Colonic mucosa (tissue), 4 donors: ENCODE measurements at places on chromosomes 6 and 20. TPM values are rescaled to one million over a fixed set of nuclear protein-coding genes. Genes with fewer than 3 reads are reported as not detected.
A peak's percentile ranks its signal among the peaks of the same experiment; 100 is the strongest.

- no peak overlapping the region for H3K27ac ChIP-seq
- H3K4me3 ChIP-seq = no peak overlapping the region
- DNase-seq = no peak
Observed at GRCh38 chr6:18388942-18389341, 1.8 kb downstream of the RNF144B start.

DNA sequence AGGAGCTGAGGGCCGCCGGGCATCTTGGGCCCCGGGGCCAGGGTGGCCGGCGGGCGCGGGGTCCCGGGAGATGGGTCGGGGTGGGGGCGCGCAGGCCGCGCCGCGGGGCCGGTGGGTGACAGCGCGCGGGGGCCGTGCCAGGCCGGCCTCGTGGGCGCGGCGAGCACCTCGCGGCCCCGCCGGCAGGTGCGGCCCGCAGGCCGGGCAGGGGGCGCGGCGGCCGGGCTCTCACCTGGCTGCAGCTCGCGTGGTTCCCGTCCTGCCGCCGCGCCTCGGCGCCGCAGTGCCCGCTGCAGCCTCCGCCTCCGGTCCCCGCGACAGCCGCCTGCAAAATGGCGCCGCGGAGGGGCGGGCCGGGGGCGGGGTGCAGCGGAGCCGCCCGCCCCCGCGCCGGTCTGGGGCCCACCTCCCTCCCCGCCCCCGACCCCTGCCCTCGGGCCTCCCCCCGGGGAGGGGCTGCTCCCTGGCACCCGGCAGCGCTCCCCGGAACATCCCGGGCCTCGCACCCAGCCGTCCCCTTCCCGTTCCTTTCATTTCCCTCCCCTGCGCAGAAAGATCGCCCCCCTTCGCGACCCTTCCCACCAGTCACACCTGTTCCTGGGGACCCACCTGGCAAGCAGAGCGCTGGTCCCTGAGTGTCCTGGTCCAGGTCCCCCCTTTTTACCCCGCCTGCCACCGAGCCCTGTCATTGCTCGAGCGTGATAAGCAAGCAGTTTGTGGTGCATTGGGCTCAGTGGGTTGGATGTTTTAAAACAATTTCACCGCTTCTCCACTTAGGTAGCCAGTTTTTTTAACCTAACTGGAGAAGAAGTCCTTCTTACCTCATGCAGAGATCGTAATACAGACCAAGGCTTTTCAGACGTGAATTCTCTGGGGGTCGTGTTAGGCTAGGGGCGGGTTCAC is at the start of gene SLC23A2:
Gene SLC23A2, minus strand, starts transcription at position 337 of the 903 bp plus-strand sequence. CDS start 68,948 bp downstream, outside the sequence.
- peaks cover 4% of the 10 kb centered on the region for H3K4me1 ChIP-seq
- H3K27ac ChIP-seq = no peak within 1 kb of the TSS
- H3K27me3 ChIP-seq = no peaks in the 10 kb centered on the region
- H3K4me3 ChIP-seq = peak within 1 kb of the TSS; percentile 56
- H3K36me3 ChIP-seq = no peaks in the 10 kb centered on the region
- DNase-seq = peak; percentile 34

DNA sequence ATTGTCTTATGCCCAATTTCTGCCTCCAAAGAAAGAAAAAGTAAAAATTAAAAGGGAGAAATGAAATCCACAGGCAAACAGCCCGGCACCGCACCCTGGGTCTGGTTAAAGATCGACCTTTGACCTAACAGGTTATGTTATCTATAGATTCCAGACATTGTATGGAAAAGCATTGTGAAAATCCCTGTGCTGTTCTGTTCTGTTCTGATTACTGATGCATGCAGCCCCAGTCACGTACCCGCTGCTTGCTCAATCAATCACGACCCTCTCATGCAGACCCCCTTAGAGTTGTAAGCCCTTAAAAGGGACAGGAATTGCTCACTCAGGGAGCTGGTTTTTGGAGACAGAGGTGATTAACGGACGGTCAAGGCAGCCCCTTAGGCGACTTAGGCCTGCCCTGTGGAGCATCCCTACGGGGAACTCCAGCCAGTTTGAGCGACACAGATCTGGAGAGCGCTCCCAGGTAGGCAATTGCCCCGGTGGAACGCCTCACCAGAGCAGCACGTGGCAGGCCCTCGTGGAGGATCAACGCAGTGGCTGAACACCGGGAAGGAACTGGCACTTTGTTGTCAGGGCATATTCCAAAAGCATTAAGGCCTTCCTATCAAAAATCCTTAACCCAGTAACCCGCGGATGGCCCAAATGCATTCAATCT is 12.0 kb upstream of the HFE start:
- no peak overlapping the region for H3K4me3 ChIP-seq
- no peaks in the 10 kb centered on the region for H3K4me1 ChIP-seq
- no peaks in the 10 kb centered on the region for H3K27me3 ChIP-seq
- H3K27ac ChIP-seq = no peak overlapping the region
- H3K36me3 ChIP-seq = no peaks in the 10 kb centered on the region

DNA sequence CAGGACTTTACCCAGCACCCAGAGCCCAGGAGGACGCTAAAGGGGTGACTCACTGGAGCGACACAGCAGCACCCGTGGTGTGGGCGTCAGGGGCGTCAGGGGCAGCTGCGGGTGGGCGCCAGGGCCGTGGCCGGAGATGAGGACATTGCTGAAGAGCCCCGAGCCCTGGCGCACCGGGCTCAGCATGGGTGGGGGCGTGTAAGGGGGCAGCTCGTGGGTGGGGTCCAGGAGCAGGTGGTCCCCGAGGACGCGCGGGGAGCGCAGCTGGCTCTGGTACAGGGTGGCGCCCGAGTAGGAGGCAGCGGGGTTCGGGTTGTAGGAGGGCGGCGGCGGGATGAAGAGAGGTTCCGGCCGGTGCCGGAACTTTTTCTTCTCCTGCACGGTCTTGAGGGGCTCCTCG is 41.6 kb upstream of the MRPS10 start:
- no peaks in the 10 kb centered on the region for H3K4me1 ChIP-seq
- H3K27me3 ChIP-seq = no peaks in the 10 kb centered on the region
- H3K4me3 ChIP-seq = no peak overlapping the region
- no peak overlapping the region for H3K27ac ChIP-seq
- H3K36me3 ChIP-seq = no peaks in the 10 kb centered on the region

DNA sequence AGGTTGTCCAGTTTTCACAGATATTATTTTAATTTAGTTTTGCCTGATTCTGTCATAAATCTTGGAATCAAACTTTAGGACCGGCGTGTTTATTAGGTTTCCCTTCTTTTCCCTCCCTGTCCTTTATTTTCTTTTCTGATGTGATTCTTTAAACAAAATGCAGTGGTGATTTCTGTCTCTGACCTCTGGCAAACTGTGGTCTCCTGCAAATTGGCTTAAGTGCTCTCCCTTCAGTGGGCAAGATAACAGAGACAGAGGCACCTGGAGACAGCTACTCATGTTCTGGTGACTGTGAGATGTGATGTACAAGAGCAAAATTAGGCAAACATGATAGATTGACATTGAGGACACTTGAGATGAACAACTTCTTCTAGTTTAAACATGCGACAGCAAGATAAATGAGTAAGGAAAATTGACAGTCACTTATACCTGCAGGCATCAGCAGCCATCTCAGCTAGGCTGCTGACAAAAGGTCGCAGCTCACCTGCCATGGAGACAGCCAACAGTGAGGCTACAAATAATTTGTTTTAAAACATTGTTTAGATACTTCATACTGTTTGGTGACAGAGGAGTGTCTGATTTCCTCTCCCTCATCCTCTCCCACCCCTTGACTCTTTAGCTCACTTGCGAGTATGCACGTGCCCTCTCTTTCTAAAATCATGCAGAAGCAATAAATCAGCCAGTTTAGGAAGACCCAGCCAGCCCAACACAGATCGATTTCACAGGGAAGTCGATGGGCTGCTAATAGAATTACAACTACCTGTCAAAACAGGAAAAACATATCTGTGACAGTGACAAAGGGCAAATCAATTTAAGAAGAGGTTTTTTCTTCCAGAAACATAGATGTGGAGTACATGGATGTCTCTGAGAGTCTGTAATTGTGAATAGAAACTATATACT is 63.4 kb upstream of the MAP3K7 start:
- no peak overlapping the region for H3K27ac ChIP-seq
- no peak overlapping the region for H3K4me3 ChIP-seq
- H3K36me3 ChIP-seq = no peaks in the 10 kb centered on the region
- no peaks in the 10 kb centered on the region for H3K27me3 ChIP-seq

DNA sequence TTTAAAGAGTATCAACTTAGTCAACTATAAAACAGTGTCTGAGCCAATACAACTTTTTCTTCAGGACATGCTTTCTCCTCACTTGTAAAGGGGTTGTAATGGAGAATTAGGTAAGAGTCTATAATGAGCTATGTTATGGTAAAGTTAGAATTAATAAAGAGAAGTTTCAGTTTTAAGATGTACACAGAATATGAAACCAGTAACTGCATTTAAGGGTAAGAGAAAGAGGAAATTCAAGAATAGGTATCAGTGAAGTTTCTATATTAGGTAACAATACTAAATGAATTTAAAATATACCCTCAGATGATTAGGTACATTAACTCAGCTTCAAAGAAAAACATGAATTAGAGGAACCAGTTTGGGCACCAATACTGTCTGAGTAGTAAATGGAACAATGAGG is 1444.3 kb upstream of the ADGRB3 start:
- no peaks in the 10 kb centered on the region for H3K36me3 ChIP-seq
- H3K27ac ChIP-seq = no peak overlapping the region
- H3K4me1 ChIP-seq = no peaks in the 10 kb centered on the region
- no peak for DNase-seq
- H3K4me3 ChIP-seq = no peak overlapping the region
- H3K27me3 ChIP-seq = no peaks in the 10 kb centered on the region

DNA sequence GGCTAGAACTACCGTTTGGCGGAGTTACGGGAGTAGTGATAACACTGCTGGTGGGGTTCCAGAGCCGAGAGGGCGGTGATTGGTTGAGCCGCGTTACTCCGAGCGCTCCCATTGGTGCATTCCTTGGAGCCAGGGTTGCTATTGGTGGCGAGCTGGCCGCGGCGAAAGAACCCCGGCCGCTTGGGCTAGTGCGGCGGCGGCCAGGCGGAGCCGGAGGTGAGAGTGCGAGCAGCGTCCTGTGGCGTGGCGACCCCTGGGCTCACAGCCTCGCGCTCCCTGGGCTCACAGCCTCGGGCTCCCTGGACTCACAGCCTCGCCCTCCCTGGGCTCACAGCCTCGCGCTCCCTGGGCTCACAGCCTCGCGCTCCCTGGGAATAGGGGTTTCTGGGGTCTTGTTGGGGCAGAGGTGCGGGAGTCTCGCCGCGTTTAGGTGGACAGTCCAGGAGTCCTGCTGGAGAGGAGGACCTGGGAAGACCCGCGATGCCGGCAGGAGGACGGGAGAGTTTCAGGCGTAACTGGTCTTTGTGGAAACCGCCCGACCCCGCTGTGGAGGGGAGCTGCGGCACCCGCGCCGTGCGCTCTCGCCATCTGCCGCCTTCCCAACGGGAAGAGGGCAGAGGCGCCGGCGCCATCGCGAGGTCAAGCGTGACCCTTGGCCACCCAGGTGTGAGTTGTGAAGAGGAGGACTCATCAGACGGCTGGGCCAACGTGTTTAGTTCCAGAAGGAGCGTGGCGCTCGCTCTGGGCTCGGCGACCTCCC is 12.2 kb downstream of the PRDM13 start:
- H3K4me1 ChIP-seq = peaks cover 11% of the 10 kb centered on the region
- no peak for DNase-seq
- no peak overlapping the region for H3K4me3 ChIP-seq
- H3K27me3 ChIP-seq = peaks cover 60% of the 10 kb centered on the region

GRCh38 chr6:159602431-159603041 is 90.5 kb downstream of the SOD2 start:
- H3K36me3 ChIP-seq = no peaks in the 10 kb centered on the region
- no peak overlapping the region for H3K27ac ChIP-seq
- no peak overlapping the region for H3K4me3 ChIP-seq
- H3K4me1 ChIP-seq = no peaks in the 10 kb centered on the region
- H3K27me3 ChIP-seq = no peaks in the 10 kb centered on the region

DNA sequence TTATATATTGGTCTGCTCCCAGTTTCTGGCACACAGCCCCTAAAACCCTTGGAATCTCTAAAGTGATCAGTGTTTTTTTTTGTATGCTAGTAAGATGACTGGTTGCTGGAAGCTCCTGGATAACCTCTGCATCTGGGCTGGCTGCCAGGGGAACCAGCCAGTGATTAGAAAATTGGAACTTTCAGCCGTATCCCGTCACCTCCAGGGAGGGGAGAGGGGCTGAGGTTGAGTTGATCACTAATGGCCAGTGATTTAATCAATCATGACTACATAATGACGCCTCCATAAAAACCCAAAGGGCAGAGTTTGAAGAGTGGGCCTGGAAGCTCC is 48.0 kb upstream of the NOP56 start:
- DNase-seq = peak; percentile 46
- no peak overlapping the region for H3K4me3 ChIP-seq
- H3K27ac ChIP-seq = peak overlapping the region; percentile 34
- H3K4me1 ChIP-seq = peaks cover 4% of the 10 kb centered on the region
- no peaks in the 10 kb centered on the region for H3K36me3 ChIP-seq
- H3K27me3 ChIP-seq = no peaks in the 10 kb centered on the region

DNA sequence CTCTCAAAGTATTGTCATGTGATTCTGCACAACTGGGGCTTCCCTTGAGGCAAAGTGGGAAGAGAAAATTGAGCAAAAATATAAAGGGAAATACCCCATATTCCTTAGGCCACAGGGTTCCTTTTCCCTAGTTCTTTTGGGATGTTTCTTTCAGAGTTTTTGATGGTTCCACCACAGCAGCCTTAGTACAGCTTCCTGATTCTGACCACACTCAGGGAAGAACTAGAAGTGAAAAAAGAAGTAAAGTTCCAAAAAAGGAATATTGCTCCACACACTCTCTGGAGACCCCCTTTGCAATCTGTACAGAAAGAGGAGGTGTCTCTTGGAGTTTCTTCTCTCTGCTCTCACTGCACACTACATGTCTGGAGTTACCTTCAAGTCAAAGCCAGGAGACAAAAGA is 27.9 kb upstream of the HLA-DQA2 start:
- H3K27ac ChIP-seq = no peak overlapping the region
- H3K27me3 ChIP-seq = no peaks in the 10 kb centered on the region
- no peaks in the 10 kb centered on the region for H3K36me3 ChIP-seq
- no peak for DNase-seq

DNA sequence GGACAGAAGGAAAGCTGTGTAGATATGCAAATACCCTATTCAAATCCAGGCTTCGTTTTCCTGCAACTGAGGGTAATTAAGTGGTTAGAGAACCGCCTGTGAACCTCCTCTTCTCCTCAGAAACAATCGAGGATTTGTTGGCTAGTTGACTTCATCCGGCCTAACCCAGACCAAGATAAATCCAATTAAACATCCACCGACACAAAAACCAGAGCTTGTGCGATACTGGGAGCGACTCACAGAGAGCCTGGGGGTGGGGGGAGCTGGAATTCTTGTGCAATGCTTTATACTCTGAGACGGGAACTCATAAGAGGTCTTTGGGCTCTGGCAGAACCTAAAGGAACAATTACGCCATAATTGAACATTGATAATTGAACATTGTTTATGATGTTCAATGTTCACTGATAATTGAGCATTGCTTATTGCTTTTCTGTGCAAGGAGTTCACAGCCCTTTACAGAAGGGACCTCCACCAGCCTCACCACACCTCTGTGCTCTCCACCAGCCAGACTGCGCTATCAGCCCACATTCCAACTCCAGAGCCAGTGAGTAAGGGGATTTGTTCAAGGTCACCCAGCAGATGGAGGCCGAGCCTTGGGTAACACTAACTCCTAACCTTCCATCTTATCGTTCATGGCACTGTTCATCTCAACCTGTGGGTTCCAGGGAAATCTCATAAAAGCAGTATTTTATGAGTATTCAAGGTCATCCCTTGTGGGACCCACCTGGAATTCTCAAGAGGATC is 429.6 kb upstream of the JARID2 start:
- no peaks in the 10 kb centered on the region for H3K4me1 ChIP-seq
- no peak for DNase-seq
- no peak overlapping the region for H3K4me3 ChIP-seq
- H3K27ac ChIP-seq = no peak overlapping the region

The RREB1 gene
- total RNA-seq = 79.0 TPM

The OPRM1 gene
- not detected for total RNA-seq

The TBC1D32 gene
- total RNA-seq = 8.3 TPM

The ROS1 gene
- 0.99 TPM for total RNA-seq

The STMND1 gene
- 2.8 TPM for total RNA-seq

The PAK5 gene
- total RNA-seq = 0.07 TPM

The PNLDC1 gene
- not detected for total RNA-seq

The CLPSL1 gene
- not detected for total RNA-seq
